LoVo (cell line): ENCODE measurements at places on chromosomes 5 and 9.

DNA sequence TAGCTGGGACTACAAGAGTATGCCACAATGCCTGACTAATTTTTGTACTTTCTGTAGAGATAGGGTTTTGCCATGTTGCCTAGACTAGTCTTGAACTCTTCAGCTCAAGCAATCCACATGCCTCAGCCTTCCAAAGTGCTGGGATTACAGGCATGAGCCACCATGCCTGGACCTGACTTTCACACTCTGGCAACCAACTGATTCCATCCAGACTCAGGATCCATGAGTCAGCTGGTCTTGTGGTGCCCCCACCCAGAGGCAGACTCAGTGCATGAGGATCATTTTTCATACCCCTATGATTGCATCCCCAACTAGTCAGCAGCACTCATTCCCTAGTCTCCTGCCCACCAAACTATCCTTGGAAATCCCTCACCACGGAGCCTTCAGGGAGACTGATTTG is 375.9 kb downstream of the ANXA1 start:
- no peak for DNase-seq

DNA sequence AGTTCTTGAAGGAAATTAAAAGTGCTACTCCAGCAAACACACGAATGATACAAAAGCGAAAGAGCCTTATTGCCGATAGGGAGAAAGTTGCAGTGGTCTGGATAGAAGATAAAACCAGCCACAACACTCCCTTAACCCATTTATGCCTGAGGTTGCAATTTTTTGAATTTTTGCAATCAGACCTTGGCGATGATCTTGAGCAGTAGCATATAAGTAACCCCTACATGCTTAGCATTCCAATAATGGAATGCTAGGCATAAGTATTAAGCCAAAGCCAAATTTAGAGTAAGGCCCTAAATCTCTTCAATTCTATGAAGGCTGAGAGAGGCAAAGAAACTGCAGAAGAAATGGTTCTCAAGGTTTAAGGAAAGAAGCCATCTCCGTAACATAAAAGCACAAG is 153.5 kb downstream of the SLC28A3 start:
- DNase-seq = no peak

DNA sequence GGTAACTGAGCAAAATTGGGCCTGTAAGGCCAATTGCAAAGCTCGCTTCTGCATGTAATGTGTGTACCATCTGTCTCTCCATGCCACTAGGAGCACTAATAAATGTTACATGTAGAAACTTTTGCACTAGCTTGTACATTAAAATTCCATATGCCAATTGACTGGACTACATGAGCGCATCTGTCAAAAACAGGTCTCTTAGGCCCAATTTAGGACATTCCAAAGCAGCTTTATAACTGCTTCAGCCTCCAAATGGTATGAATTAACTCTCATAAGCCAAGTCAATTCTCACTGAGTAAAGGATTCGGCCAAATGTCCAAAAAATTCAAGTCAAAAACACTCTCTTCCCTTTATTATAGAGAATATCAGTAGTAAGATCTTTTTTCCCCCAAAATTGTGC is 23.5 kb upstream of the FOXD1 start:
- DNase-seq = no peak

DNA sequence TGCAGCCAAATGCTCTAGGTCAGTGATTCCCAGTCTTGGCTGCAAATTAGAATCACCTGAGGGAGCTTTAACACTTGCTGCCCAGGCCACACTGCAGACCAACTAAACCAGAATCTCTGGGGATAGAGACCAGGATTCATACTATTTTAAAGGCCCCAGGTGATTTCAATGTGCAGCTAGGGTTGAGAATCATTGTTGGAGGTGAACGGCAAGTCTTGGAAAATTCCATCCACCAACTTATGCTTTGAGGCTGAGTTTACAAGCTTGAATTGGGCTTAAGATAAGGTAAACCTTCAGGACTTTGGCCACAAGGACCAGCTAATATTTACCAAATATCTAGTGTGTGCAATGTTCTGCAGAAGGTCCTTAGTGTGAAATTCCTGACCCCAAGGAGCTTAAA is 27.5 kb downstream of the SLIT3 start:
- no peak for DNase-seq

DNA sequence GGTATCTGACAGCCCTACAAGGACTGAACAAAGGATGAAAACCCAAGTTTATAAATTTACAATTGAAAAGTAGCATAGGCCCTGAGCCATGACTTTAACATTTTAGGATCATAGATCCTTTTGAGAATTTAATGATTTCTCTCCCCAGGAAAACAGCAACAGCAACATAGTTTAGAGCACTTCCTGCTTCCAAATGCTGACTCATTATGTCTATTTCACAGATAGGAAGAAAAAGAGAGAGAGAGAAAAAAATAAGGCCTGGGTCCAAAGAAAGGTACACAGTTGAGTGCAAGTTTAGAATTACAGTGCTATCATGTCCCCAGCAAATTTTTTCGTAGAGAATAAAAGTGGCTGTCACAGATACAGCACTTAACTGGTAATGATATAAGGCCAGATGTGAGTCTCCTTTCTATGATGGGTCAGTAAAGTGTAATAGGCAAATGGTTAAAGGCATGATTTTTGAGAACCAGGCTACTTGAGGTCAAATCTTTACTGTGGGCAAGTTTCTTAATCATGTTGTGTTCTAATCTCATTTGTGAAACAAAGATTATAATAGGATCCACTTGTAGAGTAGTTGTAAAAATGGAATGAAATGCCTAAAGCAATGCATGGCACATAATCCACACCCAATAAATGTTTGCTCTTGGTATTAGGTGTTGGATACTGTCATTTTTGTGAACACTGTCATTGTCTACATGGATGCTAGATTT is 12.3 kb upstream of the PPP2R2B start:
- no peak for DNase-seq

GRCh38 chr5:135232958-135233357 is 166.1 kb downstream of the MACROH2A1 start:
- DNase-seq = no peak

- no peak for DNase-seq
These were observed 397.1 kb downstream of the DMAC1 start for GRCh38 chr9:7402334-7403027.

GRCh38 chr5:177358370-177358819 is 671 bp downstream of the RGS14 start:
- no peak for DNase-seq

DNA sequence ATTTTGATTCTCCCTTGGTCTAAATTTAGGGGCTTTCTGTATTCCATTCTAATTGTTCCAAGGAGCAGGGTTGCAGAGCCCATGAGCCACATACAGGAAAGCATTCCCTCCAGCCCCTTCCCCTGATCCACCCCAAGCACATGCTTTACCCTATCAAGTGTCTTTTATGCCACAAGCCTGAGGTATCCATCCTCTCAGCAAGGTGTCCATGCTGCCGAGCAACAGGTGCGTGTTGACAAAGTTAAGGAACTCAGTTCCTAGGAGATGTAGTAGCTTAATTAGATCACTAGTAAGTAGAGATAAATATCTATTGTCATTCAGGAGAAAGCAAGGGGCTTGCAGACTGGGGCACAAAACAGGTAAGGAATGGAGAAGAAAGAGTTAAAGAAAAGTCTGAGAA is 57.8 kb downstream of the FEM1C start:
- DNase-seq = no peak

DNA sequence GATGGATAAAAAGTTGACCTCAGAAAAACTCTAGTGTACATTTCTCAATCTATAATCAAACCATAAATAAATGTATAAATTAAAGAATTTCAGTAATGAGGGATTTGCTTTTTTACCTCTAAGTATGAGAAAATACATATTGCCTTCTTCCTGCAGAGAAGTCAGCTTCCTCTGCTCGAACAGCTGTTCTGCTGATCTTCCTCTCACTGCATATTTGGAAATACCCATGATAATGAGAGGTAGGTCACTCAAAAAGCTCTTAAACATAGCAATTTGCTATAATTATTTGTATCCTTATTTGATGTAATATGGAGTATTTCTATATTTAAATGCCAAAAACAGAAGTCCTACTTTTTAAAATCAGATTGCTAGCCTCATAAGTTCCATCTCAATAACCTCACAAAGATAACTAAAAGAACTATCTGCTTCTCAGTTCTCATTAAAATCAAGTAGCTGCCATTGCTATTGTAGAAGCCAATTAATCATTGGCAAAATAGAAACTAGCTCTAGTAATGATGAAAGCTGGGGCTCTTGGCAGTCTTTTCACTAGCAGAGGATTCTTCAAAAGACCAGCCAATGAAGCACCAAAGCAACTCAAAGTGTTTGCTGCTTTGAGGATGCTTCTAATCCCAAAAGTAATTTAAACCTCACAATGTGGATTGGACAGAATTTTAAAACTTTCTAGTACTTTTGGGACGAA is 35.7 kb upstream of the OR13D1 start:
- no peak for DNase-seq

DNA sequence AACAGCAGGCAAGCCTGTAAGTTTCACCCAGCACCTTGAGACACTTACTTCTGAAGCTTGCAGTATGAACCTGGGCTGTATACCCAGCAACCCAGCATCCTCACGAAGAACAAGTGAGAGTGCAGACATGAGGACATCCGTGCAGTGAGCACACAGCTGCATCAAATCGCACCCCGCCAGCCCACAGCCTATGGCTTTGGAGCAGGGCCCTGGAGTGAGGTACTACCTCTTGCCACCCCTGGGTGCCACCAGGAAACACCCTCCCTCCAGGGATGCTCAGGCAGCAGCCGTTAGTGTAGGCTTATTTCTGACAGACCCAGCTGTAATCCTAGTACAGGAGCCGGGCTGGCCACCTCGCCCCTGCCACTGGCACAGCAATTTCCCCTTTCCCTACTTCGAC is 81.4 kb downstream of the ATPSCKMT start:
- DNase-seq = no peak

GRCh38 chr5:51991940-51992339 is 608.7 kb downstream of the ISL1 start:
- no peak for DNase-seq

GRCh38 chr5:132098151-132098594 is 24.6 kb downstream of the CSF2 start:
- no peak for DNase-seq

GRCh38 chr5:17396247-17396646 is 101.8 kb upstream of the TAF11L2 start:
- no peak for DNase-seq
